Activated CD8-positive, alpha-beta memory T cell treated with anti-CD3 and anti-CD28 coated beads for 48 hours (primary cell): ENCODE measurements at places on chromosomes 6 and 20.

- no peak for DNase-seq
These were observed 1.2 kb downstream of the ECI2 start for GRCh38 chr6:4133941-4134838.

- no peak for DNase-seq
These were observed 1226.8 kb upstream of the CITED2 start for GRCh38 chr6:140601021-140601808.

DNA sequence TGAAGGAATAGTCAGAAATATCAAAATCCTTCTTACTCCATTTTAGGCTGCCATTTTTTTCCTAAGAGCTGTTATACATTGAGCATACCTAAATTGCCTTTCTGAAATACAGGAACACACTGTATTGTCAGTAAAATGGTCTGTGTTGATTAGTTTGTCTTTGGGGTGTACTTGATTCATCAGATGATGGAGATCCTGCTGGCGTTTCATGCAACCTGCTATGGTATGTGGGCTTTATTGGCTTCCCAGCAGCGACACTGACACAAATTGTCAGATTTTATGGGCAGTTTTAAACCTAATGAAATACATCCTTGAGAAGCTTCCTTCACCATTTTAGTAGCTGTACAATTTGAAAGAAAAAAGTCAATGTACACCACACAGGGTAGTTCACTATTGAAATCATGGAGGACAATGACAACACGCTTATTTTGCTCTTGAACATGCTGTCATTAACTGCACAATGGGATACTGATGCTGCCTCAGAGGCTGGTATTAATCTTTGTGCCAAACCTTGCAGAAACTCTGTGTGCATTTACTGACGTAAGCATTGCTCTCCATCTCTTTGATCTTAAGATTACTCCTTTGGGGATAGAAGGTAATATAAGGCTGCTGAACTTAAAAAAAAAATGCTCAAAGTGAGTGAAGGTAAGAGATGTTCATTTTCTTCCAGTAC, 124.9 kb downstream of the LAMA2 start:
- no peak for DNase-seq

- no peak for DNase-seq
These were observed 112.0 kb downstream of the BACH2 start for GRCh38 chr6:90184334-90185298.

- DNase-seq: no peak
These were observed 11.3 kb downstream of the ZFP64 start for GRCh38 chr20:52180180-52180840.

GRCh38 chr6:13397359-13398068, 69.2 kb upstream of the TBC1D7 start:
- DNase-seq: no peak

- peak; percentile 5 for DNase-seq
These were observed 585 bp upstream of the DSE start for GRCh38 chr6:116369964-116370759.

- no peak for DNase-seq
These were observed 184.7 kb downstream of the CDH4 start for GRCh38 chr20:61436667-61437279.

GRCh38 chr20:62548471-62548870, 72.7 kb upstream of the GATA5 start:
- DNase-seq: no peak

- DNase-seq: no peak
These were observed 14.5 kb upstream of the TRIM39 start for GRCh38 chr6:30312266-30312665.
